ENCODE measurements at places on chromosomes 16 and 17.

DNA sequence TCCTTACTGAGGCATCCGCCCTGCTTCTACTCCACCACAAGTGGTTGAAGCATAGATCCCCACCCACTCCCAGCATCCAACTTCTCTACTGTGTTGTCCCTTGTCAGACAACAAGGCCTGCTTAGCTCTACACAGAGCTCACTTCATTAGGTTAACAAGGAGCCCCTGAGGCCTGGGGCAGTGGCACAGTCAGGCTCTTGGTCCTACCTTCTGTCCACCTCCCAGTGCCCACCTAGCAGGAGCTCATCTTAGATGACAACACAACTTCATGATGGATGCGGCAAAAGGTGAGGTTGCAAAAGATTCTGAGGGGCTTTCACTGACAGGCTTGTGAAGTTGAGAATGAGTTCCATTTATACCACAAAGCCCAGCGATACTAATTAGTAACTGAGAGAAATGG is 432.0 kb upstream of the CDH5 start:
- DNase-seq: no peak

- DNase-seq: no peak
These were observed 61.8 kb downstream of the TUBD1 start for GRCh38 chr17:59830846-59831486.

DNA sequence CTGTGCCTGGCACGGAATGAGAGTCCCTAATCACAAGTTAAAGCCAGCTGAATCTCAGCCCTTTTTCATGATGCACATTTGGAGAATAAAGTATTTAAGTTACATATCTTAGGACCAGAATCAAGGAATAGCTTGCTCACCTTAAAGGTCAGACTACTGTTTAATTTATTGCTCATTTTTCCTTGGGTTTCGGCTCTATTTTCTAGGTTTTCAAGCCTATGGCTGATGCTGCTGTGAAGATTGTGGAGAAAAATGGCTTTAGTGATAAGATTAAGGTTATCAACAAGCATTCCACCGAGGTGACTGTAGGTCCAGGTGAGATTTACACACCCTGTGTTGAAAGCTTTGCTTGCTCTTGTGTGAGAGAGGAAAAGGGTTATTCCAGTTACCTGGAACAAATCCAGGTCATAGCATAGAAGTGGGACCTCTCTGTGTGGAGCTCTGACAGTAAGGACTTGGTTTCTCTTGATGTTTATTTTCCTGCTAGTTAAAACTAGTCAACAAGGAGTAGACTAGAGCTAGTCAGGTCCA is 18.1 kb downstream of the PRMT7 start:
- no peak for DNase-seq

- no peak for DNase-seq
These were observed 28.0 kb upstream of the MAF start for GRCh38 chr16:79628501-79628975.

DNA sequence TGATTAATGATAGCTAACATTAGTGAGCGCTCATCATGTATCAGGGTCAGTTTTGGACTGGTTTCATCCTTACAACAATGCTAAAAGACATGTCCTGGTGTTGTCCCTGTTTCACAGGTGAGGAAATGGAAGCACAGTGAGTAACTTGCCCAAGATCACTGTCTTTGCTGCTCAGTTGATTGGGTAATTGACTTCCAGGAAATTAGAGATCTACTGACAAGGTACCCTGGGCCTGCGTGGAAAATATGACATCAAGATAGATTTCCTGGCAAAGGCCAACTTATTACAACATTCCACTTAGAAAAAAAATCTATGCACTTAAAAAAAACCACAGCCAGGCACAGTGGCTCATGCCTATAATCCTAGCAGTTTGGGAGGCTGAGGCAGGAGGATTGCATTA is 96.3 kb downstream of the CYLD start:
- no peak for DNase-seq

DNA sequence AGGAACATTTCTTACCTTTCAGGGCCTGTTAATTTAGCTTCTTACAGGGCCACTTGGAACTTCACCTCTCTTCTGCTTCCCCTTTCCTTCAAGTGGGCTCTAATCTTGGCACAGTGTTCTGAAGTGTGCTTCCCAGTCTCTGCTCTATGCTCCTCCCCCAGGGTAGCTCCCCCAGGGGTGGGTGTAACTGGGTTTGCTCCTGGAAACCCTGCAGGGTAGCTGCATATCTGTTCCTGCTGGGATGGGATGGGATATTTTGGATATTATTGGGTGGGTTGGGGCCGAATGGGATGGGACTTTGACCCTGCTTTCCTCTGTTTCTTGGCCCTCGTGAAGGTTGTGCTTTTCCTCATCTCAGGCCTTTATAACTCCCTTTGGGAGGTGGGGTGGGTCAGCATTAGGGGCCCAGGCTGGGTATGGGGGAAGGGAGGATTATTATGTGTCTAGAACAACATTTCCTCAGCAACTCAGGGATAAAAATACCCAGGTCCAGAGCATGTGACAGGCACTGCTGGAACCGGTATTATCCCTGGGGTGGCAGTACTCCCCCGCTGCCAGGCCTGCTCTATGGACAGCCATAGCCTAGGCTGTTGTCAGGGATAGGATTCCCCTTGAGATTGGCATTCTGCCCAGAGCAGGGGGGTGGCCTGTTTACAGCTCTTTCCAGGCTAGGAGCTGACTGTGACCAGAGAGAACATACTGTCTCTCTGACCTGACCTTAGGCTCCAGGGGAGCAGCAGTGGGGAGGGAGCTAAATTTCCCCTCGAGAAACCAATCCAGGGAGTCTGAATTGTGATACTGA is 5.0 kb downstream of the NFE2L1 start:
- DNase-seq: no peak

- DNase-seq: no peak
These were observed 19.0 kb upstream of the SNN start for GRCh38 chr16:11649276-11649675.

GRCh38 chr16:50742576-50743200 is 802 bp downstream of the CYLD start:
- DNase-seq: no peak

DNA sequence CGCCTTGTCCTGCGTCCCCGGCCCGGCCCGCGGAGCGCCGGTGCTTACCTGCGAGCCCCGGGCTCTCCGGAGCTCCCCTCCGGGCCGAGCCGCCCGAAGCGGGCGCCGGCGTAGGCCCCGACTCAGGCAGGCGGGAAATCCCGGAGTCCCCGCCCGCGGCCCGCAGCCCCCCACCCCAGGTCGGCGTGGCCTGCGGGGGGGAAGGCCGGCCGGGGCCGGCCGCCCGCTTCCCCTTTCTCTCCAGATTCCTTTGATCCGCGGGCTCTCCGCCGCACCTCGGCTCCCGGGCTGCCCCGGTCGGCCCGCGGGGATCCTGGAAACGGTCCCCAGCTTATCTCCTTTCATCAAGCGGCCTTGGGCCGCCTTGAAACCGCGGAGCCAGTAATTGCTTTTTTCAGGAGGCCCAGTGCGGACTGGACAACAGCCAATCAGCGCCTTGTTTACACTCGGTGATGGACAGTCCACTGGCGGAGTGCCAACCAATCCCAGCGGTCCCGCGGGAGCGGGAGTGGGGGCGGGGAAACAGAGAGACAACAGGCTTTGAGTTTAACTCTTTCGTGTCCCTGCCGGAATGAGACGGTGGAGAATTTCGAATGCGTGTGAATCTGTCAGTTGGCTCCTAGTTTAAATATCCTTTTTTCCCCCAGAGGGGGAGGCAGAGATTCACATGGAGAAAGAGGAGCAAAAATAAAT is 1.4 kb upstream of the BAHCC1 start:
- DNase-seq: peak; percentile 100

DNA sequence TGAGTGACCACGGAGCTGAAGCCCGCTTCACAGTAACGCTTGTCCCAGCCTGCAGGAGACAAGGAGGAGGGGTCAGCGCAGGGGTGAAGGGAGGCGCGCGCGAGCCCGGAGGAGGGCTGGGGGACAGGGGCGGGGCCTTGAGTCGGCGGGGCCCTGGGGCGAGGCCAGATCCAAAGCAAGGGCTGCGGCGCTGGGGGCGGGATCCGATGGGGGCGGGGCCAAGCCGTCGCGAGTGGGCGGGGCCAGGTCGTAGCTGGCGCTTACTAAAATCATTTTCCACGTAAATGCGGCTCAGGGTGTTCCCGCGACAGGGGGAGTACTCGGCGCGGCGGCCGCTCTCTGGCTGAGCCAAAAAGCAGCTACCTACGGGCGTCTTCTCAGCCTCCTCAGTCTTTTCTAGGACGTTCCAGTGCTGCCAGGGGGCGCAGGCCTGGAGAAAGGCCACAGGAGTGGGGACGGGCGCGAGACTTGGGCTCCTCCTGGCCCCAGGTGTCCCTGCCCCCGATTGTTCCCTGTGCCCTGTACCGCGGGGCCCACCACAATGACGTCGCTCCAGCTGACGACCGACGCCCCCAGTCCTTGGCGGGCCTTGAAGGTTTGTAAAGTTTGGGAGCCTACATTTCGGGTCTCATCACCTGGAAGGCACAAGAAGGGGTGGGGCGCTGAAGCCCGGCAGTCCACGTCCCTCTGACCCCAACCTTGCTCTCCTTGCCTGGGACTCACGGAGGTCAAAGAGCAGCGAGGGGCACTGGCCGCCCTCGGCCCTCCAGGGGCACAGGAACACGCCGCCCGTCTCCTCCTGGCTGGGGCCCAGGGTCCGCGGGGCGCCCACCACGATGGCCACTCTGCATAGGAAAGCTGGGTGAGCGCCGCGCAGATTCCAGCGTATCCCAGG is 3.9 kb downstream of the ITGA2B start:
- peak; percentile 41 for DNase-seq

DNA sequence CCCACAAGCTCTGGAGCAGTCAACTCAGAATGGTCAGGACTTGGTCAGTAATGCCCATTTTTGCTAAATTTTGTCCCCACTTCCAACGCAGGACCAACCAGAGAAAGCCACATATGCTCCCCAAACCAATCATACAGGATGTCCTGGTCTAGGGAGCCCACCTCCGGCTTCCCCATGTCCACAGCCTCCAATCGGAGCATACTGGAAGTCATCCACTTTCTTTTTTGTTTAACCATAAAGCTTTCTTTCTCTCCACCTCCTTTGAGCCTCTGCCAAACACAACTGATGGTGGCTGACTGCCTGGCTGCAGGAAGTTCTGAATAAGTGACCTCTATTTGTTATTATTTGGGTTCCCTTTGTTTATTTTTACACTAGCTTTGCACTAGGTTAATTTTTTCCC is 549.1 kb downstream of the WWOX start:
- no peak for DNase-seq
